Transverse colon (tissue), 4 donors: ENCODE measurements at places on chromosomes 7 and 10. TPM values are rescaled to one million over a fixed set of nuclear protein-coding genes. Genes with fewer than 3 reads are reported as not detected.

GHRHR gene
- total RNA-seq, result not detected

A1CF gene
- total RNA-seq, result 58.9 TPM

ZP3 gene
- total RNA-seq, result not detected

UPK3B gene
- not detected for total RNA-seq

C10orf71 gene
- under 0.01 TPM for total RNA-seq

EMX2 gene
- not detected for total RNA-seq

LAMB1 gene
- total RNA-seq, result 70.3 TPM

SUN3 gene
- total RNA-seq, result not detected

SAMD9L gene
- 28.8 TPM for total RNA-seq

CHST3 gene
- 3.5 TPM for total RNA-seq

ING3 gene
- 11.3 TPM for total RNA-seq

DEPP1 gene
- total RNA-seq, result 48.3 TPM

RBAK gene
- 11.6 TPM for total RNA-seq

PRKCQ gene
- total RNA-seq, result 0.60 TPM

TEX36 gene
- not detected for total RNA-seq

NYAP1 gene
- not detected for total RNA-seq
